ENCODE measurements at places on chromosomes 1 and 21.

- DNase-seq: no peak
These were observed 69.8 kb downstream of the CDC14A start for GRCh38 chr1:100422065-100422464.

- no peak for DNase-seq
These were observed 41.4 kb downstream of the TRIM62 start for GRCh38 chr1:33140153-33141149.

GRCh38 chr1:43493661-43494450, 36.8 kb upstream of the PTPRF start:
- DNase-seq: no peak

DNA sequence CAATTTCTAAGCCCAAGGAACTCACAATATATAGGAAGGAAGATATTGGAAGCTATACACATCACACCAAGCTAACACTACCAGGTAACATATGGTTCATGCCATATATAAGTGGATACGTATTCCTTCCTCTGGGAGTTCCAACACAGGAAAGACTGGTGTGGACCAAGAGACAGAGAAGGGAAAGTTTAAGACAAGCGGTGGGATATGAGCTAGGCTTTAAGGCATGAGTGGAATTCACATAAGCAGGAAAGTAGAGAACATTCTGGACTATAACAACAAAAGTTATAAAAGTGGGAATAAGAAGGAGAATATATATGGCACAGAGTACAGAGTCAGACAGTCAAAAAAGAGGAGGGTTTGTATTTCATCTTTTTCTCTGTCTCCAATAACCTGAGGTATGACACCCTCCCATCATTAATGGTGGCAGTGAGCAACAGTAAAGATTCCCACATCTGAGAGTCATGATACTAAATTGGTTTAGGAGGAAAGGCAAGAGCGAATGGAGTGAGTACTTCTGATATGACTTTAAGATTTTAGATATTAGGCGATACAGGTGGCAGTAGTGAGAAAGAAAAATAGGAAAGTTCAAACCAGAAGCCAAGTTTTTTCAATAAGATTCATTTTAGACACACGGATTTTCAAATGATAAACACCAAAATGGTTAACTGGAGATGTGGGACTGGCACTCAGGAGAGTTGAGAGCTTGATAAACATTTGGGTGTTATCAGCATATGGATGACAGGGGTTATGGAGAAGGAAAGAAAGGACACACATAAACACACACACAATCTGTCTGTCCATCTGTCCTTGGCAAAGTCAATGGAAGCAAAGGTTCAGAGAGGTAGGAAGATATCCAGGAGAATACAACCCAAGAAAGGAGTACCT, 87.4 kb upstream of the TTC39A start:
- no peak for DNase-seq

- DNase-seq: no peak
These were observed 4.8 kb upstream of the TFF3 start for GRCh38 chr21:42319851-42320572.

DNA sequence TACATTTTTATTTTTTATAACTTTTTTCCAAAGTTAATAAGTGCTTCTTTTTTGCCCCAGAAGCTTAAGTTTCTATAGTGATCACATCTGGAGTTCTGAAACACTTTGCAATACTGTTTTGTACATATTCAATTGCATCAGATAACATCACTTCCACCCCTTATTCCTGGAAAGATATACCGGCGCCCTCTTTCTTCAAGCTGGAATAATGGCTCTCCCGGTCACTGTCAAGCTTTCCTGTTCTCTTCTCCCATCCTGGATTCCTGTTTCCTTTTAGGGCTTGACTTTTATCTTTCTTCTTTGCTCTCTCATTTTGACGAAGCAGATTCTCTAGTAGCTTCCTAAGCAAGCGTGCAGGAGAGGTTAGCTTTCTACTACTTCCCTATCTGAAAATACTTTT, 1866.8 kb downstream of the MRPL39 start:
- DNase-seq: no peak

DNA sequence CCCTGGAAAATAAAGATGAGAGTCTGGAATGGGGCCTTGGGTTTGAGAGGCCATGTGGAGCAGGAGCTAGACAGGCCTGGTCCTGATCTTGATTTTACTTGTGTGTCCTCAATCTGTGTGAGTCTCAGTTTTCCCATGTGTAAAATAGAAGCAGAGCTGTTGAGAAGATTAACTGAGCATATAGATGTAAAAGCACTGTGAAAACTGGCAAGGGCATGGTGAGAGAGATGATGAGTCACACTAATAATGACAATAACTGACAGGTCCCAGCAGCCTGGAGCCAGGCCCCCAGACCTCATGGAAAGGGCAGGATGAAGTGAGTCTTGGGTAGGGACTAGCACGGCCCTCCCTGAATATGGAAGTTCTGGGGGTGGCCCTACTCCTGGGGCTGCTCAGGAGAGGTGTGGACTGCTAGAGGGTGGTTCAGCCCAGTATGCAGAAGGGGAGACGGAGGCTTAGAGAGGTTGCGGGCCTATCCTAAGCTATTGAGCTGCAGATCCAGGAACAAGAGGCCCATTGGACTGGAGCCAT, 2.8 kb upstream of the AHDC1 start:
- no peak for DNase-seq

DNA sequence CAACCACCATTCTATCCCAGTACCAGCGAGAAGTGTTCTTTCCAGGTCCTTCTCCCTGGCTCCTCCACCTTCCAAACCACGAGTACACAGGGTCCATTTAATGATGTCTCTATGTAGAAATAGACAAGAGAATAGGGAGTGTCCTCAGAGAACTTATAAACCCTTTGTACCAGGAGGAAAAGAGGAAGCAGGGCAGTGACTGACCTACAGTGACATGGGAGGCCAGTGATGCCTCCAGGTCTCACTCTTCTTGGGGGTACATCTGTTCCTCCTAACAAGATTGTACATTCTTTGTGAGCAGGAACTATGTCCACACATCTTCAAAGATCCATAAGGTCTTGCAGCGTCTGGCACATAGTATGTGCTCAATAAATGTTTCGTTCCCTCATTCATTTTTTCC, 18.7 kb upstream of the FMOD start:
- DNase-seq: no peak

DNA sequence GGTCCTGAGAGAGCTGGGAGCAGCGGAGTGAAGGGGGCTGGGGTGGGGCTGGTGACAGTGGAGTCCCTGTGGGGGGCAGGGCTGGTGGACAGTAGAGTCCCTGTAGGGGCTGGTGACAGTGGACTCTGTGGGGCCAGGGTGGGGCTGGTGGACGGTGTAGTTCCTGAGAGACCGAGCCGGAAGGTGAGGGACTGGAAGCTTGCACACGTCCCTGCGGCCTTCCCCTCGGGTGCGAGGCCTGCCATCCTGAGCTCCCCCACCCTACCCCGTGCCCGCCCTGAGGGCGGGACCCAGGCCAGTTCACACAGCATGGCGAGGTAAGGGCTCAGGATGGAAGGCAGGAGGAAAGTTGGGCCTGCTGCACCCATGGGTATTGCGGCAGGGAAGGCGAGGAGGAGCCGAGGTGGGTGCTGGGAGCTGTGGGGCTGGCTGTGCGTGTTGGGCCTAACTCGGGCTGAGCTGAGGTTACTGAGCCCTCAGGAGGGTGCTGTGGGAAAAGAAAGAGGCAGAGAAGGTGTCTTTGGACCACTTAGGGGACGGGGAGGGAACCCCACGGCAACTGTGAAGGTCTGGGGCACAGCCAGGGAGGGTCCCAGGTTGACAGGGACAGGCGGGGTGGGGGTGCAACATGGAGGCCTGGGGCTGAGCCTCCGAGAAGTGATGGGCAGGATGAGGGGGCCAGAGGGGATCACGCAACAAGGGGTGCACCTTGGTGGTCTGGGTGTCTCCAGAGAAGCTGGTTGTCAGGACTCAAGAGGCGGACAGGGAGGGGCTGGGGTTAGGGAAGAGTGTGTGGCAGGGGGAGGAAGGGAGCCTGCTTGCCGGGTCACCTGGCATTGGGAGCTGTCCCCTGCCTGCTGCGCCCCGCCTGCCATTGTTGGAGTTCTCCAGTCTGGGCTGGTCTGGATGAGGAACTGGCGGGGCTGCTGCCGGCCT, 60.8 kb downstream of the PRKCZ start:
- no peak for DNase-seq

GRCh38 chr1:60461925-60462595, 388.5 kb upstream of the C1orf87 start:
- DNase-seq: no peak

DNA sequence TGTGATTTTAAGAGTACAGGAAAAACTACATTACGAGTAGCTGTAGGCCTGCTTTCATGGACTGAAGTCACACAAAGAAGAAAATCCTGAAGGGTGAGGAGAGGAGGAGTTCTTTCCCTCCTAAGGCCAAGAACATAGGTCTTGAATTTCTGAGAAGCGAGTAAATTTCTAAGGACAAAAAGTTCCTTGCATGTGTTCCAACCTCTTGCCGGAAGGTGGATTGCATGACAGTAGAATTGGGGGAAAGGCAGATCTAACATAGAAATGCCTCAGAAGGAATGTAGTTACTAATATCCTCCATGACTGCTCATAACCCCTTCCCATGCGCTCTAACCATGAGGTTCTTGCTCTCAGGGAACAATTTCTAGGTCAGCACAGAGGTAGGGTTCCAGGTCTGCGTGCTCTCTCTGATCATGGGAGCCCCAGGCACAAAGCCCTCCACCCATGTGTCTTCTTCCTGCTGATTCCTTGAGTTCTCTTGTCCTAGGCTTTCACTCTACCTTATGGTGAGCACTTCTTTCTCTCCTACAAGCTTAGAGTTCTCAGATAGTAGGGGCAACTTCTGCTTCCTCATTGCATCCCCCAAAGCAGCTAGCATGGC, 13.7 kb downstream of the CD2 start:
- DNase-seq: no peak

- DNase-seq: no peak
These were observed 83.7 kb upstream of the CTTNBP2NL start for GRCh38 chr1:112312315-112312714.

DNA sequence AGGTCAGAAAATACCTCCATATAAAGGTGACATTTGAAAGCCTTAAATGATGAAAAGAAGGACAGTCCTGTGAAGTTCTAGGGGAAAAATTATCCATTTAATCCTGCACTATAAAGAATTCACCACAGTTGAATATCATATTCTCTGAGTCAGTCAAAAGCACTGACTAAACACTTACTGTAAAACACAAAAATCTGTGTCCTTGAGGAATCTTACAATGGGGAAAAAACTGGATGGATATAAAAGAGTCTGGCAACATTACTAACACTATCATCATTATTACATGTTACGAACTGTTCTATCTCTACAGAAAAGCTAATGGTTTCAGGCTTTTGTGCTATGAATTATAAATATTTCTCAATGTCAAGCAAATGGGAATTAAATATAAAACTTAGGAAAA, 42.4 kb upstream of the HP1BP3 start:
- no peak for DNase-seq

GRCh38 chr1:73160759-73161158, 878.4 kb upstream of the NEGR1 start:
- no peak for DNase-seq

- no peak for DNase-seq
These were observed 44.5 kb upstream of the C1orf87 start for GRCh38 chr1:60118085-60118484.

DNA sequence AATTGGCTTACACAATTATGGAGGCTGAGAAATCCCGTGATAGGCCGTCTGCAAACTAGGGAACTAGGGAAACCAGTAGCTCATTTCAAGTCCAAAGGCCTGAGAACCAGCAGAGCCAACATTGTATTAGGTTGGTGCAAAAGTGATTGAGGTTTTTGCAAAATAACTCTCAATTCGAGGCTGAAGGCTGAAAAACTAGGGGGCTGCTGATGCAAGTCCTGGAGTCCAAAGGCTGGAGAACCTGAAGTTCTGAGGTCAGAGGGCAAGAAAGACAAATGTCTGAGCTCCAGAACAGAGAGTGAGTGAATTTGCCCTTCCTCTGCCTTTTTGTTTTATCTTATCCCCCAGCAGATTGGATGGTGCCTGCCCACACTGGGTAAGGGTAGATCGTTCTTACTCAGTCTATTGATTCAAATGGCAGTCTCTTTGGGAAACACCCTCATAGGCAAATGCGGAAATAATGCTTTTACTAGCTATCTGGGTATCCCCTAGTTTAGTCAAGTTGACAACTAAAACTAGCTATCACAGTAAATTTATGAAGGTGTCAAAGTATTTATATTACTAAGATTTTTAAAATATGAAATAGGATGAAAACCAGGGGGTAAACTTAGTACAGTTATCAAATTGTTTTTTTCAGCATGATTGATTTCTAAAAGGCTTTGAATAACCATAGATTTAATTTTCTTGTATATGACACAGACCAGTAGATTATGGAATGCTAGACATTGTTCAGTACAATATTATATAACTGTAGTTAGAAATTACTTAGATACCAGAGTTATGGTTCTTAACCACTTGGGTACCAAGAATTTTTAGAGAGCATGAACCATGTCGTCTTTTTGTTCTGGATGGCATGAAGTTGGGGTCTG, 15.4 kb downstream of the RABGAP1L start:
- no peak for DNase-seq

DNA sequence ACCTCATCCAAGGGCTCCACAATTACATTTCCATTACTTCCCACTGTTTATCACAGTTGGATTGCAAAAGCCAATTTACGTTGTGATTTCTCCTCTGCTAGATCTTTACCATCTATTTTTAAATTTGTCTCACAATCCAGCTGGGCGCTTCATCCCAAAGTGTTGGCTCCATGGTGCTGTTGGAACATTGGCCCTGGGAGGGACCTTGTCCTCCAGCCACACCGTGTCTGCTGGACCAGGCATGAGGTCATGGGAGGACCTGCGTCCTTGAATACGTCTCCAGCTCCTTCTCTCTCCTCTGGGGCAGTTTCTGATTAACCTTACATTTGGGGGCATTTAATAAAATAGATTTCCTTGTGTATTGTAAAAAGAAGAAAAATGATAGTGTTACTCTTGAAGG, 125.4 kb downstream of the KCNJ6 start:
- no peak for DNase-seq

- no peak for DNase-seq
These were observed 268.8 kb upstream of the NCAM2 start for GRCh38 chr21:20729376-20729775.

GRCh38 chr1:8627728-8628127, 189.7 kb downstream of the RERE start:
- DNase-seq: no peak

- DNase-seq: no peak
These were observed 121.9 kb upstream of the IVNS1ABP start for GRCh38 chr1:185438936-185439335.

- no peak for DNase-seq
These were observed 333.6 kb downstream of the KCNH1 start for GRCh38 chr1:210800301-210800700.

DNA sequence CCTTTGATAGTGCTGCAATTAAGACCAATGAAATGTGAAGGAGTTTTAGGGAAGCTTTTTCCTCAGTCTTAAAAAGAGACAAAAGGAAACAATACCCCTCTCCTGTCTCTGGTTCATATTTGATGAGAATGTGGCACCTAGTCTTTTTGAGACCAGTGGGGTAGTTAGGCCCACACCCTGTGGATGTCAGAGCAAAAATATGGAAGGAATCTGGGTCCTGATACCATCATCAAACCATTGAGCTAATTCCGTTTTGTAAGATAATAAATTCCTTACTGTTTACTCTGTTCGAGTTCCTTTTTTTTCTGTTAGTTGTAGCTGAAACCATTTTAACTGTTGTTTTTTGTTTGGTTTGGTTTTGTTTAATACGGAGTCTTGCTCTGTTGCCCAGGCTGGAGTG, 33.3 kb downstream of the PTPRC start:
- DNase-seq: no peak

- DNase-seq: no peak
These were observed 4.9 kb downstream of the TGFB2 start for GRCh38 chr1:218350035-218350525.

GRCh38 chr1:96522927-96523326, 198.7 kb upstream of the PTBP2 start:
- DNase-seq: no peak

GRCh38 chr21:42027822-42028765, 17.9 kb upstream of the ZBTB21 start:
- no peak for DNase-seq

Measured in right renal pelvis (tissue), 4 donors.